ENCODE measurements at places on chromosomes 5 and 9.

- DNase-seq: no peak
These were observed 17.9 kb downstream of the CSF1R start for GRCh38 chr5:150068472-150068871.

DNA sequence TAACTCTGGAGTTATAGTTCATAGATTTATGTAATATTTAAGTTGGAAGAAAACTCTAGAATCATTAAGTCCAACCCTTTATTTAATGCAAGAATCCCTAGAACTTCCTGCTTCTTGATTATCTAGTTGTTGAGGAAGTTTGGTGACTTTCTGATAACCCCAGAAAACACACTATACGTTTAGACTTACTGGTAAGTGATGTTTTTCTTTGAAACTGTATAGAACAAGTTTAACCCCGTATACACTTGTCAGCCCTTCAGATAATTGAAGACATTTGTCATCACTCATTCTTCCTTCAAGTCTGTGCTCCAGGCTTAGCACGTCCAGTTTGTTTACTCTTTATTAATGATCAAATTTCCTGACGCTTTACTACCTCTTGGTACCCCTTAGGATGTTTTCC, 9.0 kb downstream of the NDUFS4 start:
- DNase-seq: peak; percentile 64

- peak; percentile 77 for DNase-seq
These were observed 130.3 kb downstream of the RGS3 start for GRCh38 chr9:113593682-113594281.

GRCh38 chr9:108894225-108894997, 32.3 kb downstream of the ACTL7A start:
- DNase-seq: no peak

DNA sequence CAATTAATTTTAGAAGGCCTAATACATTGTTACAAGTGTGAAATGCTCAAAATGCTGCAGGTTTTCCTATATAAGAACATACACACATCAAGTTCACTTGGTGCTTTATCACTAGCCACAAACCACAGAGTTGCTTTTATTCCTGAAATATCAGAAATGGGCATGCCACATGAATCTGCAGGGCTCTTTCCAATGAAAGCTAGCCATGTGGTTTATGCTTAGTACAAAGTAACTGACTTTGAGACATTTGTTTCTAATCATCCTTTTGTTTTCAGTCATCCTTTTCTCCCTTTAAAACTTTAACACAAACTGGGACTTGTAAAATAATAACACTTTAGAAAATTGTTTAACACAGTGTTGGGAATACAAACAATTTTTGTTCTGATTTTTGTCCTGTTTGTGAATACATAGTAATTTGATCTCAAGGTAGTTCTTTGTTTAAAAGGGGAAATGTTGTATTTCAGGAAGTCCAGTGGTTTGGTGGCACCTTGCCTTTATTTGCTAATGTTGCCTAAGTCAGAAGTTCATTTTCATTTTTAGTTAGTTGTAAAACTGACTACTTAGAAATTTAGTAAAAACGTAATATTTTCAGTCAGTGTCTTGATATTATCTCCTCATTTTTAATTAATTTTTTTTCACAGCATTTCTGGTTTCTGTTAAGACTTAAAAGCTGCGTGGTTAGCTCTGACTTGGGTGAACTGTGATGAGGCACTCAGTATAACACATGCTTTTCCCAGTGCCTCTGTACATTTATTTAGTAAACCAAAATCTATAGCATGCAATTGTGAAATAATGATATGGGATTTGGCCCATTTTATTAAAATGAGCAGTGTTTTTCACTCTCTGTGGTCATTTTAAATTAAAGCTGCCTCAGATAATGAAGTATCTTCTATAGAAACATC, 18.6 kb downstream of the PRDM6 start:
- no peak for DNase-seq

DNA sequence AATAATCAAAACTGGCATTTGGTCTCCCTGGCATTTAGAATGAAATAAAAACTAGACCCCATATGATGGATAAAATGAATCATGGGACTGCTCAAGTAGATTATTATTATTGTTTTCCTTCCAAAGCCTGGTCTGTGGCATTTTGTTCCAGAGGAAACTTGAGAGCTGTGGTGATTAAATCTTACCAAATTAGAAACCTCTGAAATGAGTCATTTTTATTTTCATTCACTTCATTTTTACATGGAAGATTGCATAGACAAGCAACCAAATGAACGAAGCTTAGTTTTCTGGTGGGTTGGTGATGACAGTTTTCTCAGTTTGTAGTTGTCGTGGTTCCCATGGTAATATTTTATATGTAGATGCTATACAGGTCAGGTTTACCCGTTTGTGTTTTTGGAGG, 23.4 kb downstream of the PAM start:
- DNase-seq: peak; percentile 6

- no peak for DNase-seq
These were observed 8.1 kb upstream of the SLC2A8 start for GRCh38 chr9:127388856-127389238.

DNA sequence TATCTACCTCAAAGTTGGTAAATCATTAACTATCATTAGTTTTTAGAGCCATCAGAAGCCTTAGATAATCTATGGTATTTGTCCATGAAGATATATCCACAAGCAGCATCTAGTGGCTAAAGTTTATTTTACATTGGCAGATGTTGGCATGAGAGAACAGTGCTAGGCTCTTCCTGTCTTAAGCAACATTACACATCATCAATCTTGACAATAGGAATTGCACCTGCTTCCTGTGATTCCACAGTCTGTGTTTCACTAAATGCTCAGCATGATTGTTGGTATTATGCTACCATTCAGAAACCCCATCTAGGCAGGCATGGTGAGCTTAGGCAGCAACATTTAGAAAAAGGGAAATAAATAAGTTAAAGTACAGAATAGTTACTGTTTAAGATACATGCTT, 246.6 kb downstream of the SLCO4C1 start:
- no peak for DNase-seq

GRCh38 chr5:140978260-140978659, 12.0 kb downstream of the PCDHAC2 start:
- DNase-seq: no peak

DNA sequence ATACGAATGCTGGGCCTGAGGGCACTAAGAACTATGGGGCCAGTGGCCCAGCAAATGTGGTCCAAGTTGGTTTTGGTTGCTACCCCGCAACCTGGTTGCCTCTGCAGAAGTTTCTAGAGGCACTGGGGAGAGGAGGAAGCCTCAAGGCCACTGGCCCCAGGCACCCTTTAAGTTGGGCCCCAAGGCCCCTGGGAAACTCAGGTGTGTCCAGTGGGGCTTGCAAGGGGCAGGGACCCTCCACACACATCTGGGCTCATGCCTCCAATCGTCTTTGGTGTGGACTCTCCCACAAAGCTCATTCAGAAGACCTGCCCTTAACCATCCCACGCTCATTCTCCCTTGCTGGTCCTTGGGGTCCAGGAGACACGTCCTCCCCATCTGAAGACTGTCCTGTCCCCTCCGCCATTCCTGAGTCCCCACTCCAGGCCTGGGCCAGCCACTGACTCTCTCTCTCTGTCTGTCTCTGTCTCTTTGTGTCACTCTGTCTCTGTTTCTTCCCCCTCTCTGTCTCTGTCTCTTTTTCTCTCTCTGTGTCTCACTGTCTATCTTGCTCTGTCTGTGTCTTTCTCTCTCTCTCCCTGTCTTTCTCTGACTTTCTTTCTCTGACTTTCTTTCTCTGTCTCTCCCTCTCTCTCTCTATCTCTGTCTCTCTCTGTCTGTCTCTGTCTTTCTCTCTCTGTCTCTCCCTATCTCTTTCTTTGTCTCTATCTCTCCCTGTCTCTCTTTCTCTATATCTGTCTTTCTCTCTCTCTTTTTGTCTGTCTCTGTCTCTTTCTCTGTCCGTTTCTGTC, 3.3 kb upstream of the SLC6A19 start:
- DNase-seq: no peak

DNA sequence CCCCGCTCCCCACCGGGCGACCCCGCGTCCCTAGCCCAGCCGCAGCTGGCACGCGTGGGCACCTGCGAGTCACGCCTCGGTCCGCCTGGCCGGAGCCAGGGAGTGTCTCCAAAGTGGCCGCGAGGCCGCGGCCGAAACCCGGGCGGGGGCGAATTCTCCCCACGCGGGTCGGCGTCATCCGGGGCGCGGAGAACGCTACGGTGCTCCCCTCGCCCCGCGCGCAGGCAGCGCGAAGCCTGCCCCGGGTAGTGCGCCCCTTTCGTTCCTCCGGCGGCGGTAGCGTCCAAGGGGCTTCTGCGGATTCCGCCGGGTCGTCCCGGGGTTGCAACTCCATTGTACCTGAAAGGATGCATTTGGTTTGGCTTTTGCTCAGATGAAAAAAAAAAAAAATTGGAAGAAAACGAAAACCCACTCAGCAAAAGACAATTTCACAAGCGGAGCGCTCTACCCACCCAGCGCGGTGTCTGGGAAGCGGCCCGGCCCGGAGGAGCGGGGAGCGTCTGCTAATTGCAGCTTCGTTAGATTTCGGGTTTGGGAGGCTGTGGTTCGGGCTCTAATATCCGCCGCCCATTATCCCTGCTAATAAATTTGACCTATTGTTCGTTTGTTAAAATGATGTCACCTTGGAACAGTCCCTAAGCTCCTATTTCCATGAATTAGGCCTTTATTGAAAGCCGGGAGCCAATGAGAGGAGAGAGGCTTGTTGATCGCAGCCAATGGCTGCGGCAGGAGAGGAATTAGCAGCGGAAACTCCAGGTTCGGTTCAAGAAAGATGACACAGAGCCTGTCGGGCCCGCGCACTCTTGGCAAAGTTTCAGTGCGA, at the start of gene TLX3:
Gene TLX3, plus strand, starts transcription at position 796 of the 823 bp plus-strand sequence. CDS start 118 bp downstream, outside the sequence.
- peak; percentile 86 for DNase-seq

DNA sequence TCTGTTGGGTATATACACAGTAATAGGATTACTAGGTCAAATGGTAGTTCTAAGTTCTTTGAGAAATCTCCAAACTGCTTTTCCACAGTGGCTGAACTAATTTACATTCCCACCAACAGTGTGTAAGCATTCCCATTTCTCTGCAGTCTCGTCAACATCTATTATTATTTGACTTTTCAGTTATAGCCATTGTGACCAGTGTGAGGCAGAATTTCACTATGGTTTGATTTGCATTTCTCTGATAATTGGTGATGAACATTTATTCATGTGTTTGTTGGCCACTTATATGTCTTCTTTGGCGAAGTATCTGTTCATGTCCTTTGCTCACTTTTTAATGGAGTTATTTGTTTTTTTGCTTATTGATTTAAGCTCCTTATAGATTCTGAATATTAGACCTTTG, 596.2 kb upstream of the DAB2 start:
- no peak for DNase-seq

DNA sequence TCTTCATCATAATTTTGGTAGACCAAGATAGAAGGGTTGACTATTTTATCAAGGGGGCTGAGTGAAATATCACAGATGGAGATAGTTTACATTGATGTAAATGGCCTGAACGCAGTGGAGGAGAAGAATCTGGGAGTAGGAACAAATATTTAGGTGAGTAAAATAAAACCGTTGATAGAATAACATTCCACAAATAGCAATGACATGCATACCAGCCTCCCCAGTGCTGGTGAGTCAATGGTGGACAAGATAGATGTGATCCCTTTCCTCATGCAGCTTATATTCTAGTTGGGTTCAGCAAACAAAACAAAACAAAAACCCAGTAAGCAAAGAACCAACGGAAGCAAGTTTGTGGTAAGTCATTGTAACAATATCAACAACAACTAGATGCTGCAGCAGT, 385.2 kb downstream of the FAM170A start:
- no peak for DNase-seq

GRCh38 chr9:2227144-2227867, 212.2 kb downstream of the SMARCA2 start:
- DNase-seq: no peak

DNA sequence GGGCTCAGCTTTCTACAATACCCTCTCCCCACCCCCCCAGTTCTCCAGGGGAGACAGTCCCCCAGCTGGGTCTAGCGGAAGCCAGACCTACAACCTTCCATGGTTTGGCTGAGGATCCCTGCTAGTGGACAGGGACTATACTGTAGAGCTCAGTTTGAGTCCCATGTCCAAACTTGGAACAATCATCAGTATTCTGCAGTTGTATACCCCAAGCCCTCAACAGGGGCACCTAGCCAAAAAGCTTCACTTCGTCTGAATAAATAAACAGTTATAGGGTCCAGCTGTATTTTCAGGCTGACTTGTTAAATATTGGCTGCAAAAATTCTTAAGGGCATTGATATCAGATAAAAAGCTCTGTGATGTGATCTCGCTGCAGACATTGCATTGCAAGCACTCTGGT, 15.4 kb upstream of the C9 start:
- no peak for DNase-seq

DNA sequence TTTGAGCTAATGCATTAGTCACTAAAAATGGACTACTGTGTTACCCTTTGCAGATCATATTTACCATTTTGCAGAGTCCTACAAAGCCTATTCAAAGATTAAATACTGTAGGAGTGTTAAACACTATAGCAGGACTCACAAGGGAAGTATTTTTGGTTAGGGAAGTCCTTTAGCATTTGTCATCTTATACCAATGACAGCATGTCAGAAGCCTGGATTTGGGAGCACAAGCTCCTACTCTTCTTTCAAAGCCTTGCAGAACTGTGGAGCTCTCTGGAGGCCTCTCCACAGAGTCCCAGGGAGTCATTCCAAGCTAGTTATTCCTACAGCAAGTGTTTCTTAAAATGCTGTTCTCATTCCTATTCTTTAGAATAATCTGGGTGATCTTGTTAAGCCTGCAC, 288.8 kb downstream of the PIK3R1 start:
- no peak for DNase-seq

- no peak for DNase-seq
These were observed 162.1 kb downstream of the CWC27 start for GRCh38 chr5:64930672-64931318.

Measured in hematopoietic multipotent progenitor cell treated with erythropoietin and hydrocortisone succinate and interleukin-3 and kit ligand, for 8 days (in vitro differentiated cells).